Stimulated activated CD4-positive, alpha-beta T cell treated with anti-CD3 and anti-CD28 coated beads, Interleukin-12 subunit alpha, Interleukin-12 subunit beta, amount 100 ng/mL, for 48 hours (primary cell): ENCODE measurements at places on chromosomes 1 and 21.

GRCh38 chr21:38289705-38290485 is 33.1 kb downstream of the KCNJ15 start:
- DNase-seq: no peak

GRCh38 chr1:6006882-6007281 is 14.7 kb upstream of the NPHP4 start:
- DNase-seq: no peak

GRCh38 chr1:109959974-109960744 is 24.4 kb upstream of the AHCYL1 start:
- DNase-seq: no peak

DNA sequence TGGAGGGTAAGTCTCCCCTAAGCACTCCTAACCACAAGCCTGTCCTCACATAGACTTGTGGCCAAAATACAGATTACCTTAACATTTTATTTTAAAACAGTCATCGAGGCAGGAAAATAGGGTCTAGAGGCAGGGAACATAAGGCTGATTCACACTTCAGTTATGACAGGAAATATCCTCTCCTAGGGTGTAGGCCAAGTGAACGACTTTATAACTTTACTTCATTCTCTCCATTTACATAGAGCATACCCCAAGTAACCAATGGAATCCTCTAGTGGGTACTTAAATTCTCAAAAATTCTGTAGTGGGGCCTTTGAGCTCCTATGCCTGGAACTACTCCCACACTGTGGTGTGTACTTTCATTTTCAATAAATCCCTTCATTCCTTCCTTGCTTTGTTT is 113.0 kb downstream of the WDR3 start:
- DNase-seq: no peak

DNA sequence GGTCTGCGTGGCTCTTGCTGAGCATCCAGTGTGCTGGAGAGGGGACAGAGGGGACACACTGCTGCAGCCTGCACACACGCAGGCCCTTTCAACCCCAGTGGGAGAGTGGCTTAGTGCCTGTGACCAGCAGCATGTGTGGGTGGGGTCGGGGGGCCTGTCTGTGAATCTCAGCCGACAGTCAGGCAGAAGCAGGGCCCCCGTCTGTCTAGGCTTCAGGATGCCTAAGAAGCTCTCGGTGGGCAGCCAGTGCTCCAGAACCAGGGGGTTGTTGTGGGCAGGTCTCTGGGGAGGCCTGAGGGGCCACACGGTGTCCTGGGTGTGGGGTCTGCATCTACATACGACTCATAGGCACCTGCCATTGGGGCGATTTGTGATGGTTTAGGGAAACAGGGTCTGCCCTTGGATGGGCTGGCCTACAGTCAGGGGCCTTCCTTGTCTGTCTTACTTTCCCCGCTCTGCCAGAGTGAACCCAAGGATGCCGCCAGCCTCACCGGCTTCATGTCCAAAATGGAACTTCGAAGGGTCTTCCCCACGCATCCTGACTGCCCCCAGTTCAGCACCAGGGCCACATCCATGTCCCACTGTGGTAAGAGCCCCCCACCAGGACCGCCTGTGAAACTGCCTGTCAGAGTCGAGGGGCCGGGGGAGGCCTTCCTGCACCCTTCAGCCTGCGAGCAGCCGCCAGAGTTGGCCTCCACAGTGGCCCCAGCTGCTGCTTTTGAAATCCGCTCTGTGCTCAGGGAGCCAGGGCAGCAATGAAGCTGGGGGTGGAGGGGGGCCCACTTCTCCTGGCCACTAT is 1.6 kb downstream of the CCDC27 start:
- no peak for DNase-seq

- DNase-seq: no peak
Observed at GRCh38 chr1:99557546-99558202, 88.2 kb upstream of the PALMD start.

DNA sequence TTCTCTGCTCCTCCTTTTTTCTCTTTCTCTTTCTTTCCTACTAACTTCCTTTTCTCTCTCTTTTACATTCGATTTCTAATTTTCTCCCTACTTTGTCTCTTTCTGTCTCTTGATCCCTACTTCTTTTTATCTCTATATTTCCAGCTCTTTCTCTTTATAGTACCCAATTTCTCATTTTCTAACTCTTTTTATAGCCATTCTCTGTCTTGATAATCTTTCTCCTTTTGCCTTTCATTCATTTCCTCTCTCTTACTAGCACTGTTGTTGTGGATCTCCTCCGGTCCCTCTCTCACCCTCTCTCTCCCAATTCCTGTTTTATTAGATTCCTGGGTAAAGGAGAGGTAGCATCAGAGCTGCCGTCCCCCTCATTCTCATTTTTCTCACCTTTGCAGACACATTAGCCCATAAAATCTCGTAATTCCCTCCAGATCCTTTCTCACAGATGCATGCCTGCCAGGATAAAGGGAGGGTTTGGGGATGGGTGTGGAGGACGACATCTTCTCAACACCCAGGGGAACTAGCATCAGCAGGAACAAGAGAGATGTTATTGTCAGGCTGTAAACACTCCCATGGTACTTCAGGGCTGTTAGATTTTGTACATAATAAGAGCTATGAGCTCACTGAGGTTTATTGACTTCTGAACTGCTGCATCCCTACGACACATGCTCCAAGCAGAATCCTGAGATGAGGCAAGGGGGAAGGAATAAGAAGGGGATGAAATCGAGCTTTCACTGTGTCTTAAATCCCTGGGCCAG is 159.0 kb upstream of the GALNT2 start:
- no peak for DNase-seq

GRCh38 chr1:168091720-168092550 is 44.8 kb downstream of the GPR161 start:
- no peak for DNase-seq

DNA sequence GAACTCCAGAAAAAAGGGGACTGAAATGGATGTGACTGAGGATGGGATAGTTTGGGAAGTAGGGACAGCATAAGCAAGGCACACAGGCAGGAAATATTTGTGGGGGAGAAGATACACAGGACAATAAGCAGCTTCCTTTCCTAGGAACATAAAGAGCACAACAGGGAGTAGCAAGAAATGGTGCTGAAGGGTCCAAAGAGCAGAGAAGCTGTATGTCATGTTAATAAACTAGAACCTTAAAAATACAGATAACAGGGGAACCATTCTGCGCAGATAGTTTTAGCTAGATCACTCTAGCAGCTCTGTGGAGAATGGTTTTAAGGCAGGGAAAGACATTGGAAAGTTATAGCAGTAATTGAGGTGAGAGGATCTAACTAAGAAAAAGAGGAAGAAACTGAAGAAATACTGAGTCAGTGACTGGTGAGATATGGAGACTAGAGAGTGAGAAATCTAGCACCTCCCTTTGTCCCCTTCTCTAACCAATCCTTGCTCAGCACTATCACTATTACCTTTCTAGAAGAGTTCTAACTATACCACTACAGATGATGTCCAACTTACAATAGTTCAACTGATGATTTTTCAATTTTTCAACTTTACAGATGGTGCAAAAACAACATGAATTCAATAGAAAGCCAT is 95.0 kb downstream of the CDC42BPA start:
- DNase-seq: no peak

GRCh38 chr1:25805863-25806225 is 5.9 kb downstream of the SELENON start:
- DNase-seq: no peak

DNA sequence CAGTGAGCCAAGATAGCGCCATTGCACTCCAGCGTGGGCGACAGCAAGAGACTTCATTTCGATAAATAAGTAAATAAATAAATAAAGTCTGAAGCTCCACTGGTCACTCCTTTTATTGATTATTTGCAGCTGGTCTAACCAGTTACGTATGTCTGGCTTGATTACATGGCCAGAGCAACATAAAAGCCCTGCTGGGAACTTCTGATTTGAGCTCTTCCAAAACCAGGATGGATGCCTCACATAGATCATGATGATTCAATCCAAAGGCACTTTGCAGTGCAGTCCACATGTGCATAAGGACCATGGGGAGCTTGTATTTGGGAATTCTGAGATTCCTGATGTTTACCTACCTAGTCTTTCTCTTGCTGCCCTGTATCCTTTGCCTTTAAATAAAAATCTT is 24.0 kb downstream of the NSUN4 start:
- DNase-seq: no peak

DNA sequence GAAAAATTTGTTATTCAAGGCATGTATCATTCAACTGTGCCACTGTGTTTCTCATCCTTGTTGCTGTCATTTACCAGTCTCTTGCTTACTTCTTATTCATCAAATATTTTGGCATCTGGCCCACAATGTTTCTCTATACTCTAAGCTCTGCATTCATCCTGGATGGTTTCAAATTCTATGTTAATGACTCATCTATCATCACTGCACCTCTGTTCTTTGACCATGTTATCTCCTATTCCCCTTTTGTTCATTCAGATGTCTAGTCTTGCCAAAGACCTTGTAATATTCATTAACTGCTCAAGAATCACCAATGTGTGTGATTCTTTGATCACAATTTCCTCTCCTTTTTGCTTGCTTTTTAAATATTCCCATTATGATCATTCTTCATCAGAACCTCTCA is 54.6 kb upstream of the PRKACB start:
- DNase-seq: no peak

GRCh38 chr21:38433471-38433870 is 64.8 kb downstream of the ERG start:
- no peak for DNase-seq

DNA sequence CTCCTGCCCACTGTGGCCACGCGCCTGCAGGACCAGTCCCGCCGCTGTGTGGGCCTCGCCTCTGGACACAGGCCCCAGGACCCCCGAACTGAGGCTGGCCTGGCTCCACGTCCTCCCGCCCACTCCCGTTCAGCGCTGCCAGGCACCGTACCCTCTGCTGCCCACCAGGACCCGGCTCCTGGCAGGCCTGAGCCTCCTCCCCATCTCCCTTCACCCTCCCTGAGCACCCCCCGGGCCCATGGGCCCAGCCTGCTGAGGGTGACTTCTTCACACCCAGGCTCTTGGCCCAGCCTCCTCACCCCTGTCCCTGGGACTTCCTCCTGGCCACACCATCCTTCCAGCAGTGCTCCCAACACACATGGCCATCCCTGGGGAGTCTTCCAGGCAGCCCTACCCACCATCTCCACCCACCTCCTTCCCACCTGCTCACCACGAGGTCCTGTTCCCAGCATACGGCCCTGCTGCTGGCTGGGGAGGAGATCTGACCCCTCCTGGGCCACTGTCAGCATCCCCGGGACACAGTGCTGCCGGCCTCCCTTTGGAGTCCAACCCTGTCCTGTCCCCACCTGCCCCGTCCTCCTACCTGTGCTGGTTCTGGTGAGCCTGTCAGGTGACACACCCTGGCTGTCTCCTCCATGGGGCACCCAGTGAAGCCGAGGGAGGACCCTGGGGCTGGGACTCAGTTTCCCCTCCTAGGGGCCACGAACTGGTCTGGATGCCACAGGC is 53.7 kb downstream of the SLX9 start:
- DNase-seq: no peak

DNA sequence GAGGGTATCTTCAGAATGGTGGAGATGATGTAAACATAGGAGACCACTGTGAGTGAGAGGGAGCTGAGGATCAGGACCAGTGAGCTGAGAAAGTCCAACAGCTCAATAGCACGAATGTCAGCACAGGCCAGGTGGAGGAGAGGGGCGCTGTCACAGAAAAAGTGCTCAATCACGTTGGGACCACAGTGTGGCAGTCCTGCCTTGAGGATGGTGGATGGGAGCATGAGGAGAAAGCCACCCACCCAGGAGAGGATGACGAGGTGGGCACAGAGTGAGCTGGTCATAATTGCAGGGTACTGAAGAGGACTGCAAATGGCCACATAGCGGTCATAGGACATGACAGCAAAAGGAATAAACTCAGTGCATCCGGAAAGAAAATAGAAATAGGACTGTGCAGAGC is 8.1 kb downstream of the OR11L1 start:
- no peak for DNase-seq

DNA sequence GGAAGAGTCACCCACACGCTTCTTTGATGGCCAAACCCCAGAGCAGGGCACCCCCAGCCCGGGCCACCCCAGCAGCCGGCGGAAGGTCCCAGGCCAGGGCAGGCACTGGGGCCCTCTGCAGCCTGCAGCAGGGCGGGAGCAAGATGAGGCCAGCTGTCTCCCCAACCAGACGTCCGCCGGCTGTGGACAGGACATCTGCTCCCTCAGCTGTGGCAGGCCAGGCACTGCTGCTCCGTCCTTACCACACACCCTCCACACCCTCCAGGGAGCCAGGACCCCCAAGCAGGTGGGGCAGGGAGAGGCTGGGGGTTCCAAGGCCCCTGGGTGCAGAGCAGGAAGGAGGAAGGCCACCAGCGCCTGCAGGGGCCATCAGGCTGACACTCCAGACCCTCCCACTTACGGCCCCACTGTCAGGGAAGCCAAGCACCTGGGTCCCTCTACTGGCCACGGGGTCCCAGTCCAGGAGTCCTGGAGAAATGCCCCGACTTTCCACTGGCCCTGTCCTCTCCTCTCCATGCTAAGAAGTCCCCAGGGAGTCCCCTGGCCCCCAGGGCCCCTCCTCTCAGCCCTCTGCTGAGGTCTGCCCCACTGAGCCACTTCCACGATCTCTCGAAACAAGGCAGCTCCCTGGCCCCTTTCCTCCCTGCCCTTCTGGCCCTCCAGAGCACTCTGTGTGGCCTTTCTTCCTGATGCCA is 5.6 kb downstream of the WNT9A start:
- no peak for DNase-seq

DNA sequence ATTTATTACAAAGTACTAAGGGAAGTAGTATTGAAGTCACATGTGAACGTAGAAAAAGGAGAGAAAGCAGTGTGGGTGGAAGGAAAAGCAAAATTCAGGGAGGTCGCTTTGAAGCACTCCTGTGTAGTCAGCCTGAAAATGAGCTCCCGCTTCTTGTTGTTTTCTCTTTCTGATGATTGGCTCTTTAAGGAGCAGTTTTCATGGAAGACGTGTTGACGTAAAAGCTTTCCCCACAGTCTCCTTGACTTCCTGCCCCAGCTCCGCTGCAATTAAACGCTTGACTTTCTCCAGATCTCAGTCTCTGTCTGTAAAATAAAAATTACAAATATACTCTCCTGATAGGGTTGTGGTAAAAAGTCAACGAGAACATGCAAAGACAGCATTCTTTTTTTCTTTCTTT is 661.5 kb upstream of the ZP4 start:
- DNase-seq: no peak

DNA sequence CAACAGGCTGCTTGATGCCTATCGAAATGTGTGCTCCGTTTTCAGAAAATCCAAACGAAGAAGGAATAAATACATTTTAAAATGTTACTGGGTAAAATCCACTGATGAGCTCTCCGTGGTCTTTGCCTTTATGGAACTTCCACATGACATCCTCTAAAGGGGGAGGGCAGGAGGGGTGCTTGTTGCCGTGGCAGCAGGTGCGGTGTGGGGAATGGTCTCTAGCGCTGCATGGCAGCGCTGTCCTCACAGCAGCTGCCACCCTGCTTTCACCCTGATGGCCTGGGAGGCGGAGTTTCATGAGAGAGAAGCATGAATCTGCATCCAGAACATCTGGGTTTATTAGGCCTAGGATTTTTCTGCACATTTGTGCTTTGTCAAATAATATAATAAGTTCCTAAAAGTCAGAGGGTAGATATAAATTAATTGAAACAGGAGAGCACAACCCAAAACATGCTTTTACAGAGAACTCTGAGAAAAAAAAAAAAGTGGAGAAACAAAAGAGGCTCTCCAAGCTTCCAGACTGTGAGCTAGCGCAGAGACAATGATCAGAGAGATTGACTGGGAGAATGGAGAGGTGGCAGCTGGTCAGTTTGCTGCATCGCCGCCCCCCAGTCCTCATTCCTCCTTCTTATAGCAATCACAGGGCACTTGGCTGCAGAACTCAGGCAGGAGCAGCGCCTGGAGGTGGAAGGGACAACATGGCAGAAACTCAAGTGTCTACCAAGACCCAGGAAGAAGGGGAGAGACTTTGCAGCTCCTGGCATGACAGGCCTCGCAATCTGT is 228.6 kb downstream of the DSCAM start:
- no peak for DNase-seq

- no peak for DNase-seq
Observed at GRCh38 chr1:199759268-199759730, 268.2 kb upstream of the NR5A2 start.
